Stimulated activated naive CD4-positive, alpha-beta T cell (primary cell): ENCODE measurements at places on chromosomes 7 and 10.

DNA sequence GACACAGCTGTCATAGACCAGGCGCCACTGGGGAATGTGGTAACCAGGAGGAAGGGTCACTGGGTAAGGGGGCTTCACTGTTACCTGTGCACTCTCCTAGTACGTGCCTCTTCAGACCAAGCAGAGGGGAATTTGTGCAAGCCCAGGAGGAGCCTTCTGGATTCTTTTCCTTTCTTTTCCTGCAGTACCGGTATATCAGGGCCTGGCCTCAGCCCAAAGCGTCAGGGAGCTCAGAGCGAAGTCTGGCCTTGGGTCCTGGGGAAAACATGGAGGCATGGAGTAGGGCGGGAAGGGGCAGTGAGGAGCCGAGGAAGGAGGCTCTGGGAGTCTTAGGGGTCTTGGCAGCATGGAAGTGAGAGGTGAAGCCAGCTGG lies 133.6 kb upstream of the GDF10 start:
- DNase-seq, result no peak

- DNase-seq, result no peak
Measured at GRCh38 chr10:4819707-4820106, 6.3 kb upstream of the AKR1E2 start.

DNA sequence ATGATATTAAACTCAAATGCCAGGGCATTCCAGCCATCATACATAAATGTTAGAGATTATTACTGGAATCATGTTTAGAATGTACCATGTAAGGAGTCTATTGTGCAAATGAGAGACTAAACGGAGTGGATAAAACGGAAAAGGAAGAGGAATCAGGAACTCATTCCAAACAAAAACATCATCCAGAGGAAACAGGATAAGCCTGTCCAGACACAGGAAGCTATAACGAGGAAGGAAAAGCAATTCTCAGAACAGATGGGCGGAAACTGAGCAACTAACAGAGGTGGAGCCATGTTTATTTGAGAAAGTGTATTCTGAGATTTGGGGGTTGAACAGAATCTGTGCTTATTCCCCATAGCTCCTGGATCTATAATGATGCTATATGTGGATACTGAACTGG lies 52.3 kb upstream of the TRIM24 start:
- DNase-seq, result no peak

DNA sequence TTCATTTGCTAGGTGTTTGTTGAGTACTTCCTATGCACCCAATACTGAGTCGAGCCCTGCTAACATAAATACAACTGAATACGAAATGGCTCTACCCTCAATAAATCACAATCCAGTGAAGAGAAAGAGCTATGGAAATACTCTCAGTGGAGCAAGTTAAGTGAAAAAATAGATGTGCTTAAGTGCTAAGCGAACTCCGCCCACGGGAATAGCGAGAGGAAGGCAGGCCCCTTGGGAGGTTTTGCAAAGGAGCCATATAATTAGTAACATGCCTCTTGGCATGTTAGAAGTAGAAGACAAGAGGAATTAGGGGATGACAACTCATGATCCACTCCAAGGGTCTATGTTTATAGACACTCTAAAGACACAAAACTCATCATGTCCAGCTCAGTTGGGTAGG lies 42.8 kb upstream of the TSPAN33 start:
- no peak for DNase-seq
